WTC11 (cell line): ENCODE measurements at places on chromosomes 6 and 20.

DNA sequence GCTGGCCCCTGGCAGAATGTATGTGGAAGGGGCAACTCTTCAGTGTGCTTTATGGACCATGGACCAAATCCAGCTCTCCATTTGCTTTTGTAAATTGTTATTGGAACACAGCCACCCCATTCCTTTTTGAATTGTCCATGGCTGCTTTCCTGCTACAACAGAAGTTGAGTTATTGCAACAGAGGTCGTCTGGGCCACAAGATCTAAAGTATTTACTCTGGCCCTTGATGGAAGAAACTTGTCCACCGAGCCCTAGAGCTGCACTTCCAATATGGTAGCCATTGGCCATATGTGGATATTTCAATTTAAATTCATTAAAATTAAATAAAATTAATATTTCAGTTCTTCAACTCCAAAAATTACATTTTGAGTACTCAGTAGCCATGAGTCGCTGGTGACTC, 543.5 kb downstream of the PTPRT start:
- no peak for DNase-seq

GRCh38 chr6:105601541-105602236, 198.8 kb upstream of the PREP start:
- no peak for DNase-seq

- DNase-seq = no peak
Observed at GRCh38 chr6:45643126-45643525, 265.4 kb upstream of the SUPT3H start.

DNA sequence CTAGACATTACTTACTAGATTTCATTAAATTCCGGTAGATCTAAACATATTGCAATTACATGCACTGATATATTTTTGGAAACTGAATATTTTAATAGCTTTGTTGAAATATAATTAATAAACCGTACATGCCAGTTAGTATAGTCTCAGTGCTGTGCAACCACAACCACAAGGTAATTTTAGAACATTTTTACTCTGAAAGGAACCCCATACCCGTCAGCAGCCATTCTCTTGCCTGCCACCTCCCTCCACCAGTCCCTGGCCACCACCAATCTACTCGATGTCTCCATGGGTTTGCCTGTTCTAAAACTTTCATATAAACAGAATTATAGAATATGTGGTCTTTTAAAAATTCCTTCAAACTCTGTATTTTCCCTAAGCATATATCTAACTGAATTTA, 293.9 kb downstream of the THBS2 start:
- DNase-seq = no peak

GRCh38 chr6:163984124-163984936, 569.8 kb downstream of the QKI start:
- DNase-seq = no peak

- DNase-seq = no peak
Observed at GRCh38 chr6:150639823-150640331, 40.2 kb downstream of the PLEKHG1 start.

DNA sequence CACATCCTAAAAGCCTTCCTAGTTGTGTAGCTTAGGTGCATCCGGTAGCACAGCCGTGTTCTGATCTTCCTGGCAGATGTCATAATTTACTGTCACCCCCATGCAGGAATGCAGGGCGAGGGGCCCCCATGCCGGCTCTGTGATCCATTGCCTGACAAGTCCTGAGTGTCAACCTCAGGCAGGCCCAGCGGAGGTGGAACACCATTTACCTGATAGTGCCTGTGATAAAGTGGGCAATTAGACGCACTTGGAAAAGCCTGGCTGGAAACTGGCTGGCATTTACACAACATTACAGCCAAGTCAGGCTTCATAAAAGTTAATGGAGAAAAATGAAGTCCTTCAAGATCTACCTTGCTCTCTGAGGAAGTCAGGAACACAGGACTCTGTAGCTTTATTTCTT, 521.4 kb upstream of the JAG1 start:
- no peak for DNase-seq

DNA sequence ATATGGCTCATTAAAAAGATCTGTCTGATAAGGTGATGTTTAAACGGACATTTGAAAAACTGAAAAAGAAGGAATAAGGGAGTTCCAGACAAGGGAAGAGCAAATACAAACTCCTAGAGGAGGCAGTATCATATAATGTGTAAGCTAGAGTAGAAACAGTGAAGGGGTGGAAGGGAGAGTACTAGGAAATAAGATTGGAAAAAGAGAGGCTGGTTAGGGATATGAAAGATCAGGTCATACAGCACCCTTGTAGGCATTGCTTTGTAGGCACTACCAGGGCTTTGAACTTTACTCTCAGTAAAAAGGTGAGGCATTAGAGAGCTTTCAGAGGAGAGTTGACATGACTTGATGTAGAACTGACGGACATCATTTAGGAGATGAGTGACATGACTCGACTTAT, 85.7 kb downstream of the MLIP start:
- no peak for DNase-seq

- no peak for DNase-seq
Observed at GRCh38 chr6:144027932-144028587, 20.0 kb upstream of the PLAGL1 start.

DNA sequence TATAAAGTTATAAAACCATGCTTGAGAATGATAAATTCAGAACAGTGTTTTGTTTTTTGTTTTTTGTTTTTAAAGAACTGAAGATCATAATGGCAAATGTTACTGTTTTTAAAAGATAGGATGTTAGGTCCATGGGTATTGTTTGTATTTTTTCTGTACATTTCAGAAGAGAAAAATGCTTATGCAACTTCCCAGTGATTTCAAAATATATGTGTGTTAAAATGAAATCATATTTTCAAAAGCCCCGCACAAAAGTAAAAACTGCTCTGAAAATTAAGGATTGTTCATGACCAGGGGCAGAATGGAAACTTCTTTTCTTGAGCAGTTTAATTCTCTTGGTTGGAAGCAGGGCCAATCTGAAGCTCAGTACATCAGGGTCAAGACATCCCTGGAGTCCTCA, 109.2 kb upstream of the SIRPG start:
- DNase-seq = no peak

DNA sequence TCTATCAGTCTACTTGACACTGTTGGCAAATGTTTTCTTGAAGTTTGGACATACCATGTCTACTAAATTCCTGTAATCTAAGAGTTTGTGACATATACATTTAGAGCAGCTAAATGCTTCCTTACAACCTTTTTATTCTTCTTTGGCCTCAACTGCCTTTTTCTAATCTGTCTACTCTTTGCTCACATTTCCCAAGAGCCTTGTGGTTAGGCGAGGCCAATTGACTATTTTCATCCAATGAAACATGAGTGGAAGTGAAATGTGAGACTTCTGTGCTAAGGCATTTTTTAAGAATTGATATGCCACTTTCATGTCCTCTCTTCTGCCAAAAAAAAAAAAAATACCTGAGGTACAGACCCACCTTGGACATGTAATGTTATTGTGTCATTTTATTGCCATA, 158.2 kb upstream of the MCHR2 start:
- DNase-seq = no peak

DNA sequence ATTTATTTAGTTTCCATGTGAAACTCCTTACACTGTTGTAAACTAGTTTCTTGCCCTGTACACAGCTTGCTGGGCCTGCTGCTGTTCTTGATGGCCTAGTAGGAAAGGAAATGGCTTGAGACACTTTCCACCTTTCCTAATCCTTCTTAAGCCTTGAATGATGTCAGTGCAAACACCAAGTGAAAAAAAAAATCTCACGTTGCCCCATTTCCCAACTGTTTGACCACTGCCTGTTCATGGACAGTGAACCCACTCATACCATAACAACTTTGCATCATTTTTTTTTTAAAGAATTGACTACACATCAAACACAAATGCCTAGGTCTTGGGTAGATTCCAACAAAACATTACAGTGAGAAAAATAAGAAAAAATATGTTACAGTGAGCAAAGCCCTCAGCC, 653.6 kb upstream of the FLRT3 start:
- DNase-seq = no peak

GRCh38 chr20:16405254-16405653, 168.0 kb downstream of the KIF16B start:
- no peak for DNase-seq

GRCh38 chr20:31862506-31862905, 7.8 kb downstream of the DUSP15 start:
- peak; percentile 10 for DNase-seq
